ENCODE measurements at places on chromosomes 2 and 18.

DNA sequence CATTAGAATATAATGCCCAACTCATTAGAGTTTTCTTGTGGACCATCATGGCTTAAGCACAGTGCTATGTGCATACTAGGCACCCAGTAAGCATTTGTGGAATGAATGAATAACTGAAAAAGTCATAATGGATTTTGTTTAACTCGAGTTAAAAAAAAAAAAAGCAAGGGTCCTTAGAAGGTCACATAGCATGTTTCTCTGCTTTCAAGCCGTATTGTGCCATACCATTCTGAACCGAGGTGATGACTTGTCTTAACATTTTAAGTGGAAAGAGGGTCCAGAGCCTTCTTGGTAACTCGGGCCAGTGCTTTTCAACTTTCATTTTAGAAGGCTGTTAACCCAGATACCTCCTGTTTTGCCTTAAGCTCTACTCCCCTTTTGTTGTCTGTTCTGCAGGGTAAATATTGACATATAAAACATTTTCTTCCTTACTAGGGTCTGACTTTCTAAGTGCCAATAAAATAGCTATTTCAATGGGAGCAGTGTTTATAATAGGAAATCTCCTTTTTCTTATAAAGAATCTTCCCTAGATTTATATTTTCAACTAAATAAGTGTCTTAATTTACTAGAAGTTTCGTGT lies 787 bp upstream of the ADGRF3 start:
- no peak for DNase-seq

DNA sequence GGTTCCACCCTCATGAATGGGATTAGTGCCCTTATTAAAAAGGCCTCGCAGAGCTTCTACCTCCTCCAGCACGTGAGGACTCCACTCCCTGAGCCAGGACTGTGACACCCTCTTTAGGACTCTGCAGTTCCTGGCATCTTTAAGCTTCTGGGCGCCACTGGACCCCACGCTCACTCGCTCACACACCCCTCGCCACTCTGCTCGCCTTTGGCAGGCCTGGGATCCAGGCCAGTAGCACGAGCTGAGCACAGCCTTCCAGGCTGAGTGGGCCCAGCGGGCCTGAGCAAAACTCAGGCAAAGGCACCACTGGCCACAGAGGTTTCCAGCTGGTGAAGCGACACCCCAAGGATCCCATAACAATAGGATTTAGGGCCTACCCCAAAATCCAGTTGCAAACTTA lies 107.9 kb upstream of the GPC1 start:
- DNase-seq, result no peak

DNA sequence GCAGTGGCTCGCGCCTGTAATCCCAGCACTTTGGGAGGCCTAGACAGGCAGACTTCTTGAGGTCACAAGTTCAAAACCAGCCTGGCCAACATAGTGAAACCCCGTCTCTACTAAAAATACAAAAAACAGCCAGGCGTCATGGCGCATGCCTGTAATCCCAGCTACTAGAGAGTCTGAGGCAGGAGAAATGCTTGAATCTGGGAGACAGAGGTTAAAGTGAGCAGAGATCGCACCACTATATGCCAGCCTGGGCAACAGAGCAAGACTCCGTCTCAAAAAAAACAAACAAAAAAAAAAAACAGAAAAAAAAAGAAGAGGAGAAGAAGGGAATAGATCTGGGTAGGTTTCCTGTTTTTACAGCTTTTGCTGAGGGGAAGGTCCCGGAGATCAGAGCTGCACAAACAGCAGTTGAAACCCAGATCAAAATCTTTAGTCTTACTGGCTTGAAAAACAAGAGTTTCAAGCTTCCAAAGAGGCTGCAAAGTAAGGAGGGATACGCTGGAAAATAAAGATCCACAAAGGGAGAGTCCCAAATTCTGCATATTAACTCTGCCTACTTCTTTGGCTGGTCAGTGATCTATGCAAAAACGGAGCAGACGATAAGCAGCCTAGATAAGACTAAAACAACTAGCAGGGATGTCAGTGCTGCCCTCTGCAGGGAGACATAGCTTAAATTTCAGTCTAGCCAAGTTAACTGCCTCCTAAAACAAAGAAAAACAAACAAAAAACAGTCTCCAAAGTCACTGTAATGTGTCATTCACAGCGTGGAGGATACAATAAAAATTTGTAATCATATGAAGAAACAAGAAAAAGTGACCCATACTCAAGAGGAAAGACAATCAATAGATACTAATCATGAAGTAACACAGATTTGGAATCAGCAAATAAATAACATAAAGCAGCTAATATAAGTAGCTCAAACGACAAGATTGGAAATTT lies 74.1 kb downstream of the TLK1 start:
- peak; percentile 18 for DNase-seq

- DNase-seq, result no peak
These were observed 83.4 kb downstream of the MTCL1 start for GRCh38 chr18:8788503-8789429.

GRCh38 chr18:2662990-2663389 lies 7.5 kb downstream of the SMCHD1 start:
- no peak for DNase-seq

DNA sequence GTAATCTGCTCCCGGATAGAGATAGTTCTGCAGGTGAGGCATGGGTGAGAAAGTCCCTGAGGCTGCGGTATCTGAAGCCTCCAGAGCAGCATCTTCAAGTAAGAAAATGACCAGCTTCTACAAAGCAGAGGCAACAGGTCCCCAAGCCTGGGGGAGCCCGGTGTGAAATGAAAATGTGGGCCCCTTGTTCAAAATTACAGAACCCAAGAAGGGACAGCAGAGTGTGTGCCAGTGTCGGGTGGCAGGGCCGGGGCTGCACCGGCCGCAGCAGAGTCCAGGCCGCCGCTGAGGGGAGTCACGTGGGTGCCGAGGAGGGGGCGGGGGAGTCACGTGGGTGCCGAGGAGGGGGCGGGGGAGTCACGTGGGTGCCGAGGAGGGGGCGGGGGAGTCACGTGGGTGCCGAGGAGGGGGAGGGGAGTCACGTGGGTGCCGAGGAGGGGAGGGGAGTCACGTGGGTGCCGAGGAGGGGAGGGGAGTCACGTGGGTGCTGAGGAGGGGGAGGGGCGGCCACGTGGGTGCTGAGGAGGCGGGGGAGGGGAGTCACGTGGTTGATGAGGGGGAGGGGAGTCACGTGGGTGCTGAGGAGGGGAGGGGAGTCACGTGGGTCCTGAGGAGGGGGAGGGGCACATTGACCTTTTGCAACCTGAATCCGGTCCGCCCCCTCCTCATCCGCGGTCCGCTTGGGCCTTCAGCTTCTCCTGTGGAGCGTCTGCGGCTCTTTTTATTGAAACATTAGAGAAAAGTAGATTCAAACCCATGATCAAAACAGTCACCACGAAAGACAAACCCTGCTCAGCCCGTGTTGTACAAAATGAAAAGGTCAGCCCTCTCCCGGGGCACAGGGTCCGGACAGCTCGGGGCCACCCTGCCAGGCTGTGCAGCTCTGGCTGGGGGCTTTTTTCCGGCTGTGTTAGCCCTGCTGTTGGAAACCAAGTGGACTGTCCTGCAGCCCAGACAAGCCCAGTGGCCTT lies 10.4 kb downstream of the COLEC11 start:
- DNase-seq, result peak; percentile 73

DNA sequence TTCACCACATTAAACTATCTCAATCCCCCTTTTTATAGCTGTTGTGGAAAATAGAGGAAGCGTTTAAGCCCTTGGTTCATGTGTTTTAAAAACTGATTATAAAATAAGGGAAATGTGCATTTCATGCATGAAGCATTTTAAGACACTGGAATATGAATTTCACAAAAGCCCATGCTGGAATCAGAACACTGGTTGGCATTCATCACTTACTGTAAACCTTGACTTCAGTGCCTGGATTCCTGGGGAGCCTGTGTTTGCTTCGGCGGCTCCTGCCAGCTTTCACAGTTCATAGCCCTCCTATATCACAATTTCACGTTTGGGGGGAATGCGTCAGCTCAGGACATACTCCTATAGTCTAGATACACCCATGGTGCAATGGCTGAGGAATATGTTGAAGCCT lies 336.9 kb downstream of the INSIG2 start:
- no peak for DNase-seq

DNA sequence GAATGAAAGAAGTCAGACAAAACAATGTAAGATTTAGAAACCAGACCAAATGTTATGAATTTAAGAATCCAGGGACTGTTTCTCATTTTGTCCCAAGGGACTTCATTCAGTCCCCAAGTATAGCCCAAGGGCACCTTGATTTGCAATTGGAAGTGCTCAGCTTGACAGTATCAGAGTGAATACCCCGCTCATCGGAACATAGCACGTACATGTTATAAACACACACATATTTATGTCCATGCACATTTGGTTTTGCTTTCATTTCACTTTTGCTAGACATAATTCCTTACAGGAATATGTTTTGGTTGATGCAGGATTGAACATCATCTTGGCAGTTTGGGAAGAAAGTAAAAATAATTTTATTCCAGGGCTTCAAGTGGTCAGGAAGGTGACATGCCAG lies 100.2 kb downstream of the PID1 start:
- DNase-seq, result no peak

GRCh38 chr2:38073211-38074057 lies 2.5 kb downstream of the CYP1B1 start:
- DNase-seq, result no peak

GRCh38 chr2:9629222-9630116 lies 1.3 kb downstream of the YWHAQ start:
- no peak for DNase-seq

DNA sequence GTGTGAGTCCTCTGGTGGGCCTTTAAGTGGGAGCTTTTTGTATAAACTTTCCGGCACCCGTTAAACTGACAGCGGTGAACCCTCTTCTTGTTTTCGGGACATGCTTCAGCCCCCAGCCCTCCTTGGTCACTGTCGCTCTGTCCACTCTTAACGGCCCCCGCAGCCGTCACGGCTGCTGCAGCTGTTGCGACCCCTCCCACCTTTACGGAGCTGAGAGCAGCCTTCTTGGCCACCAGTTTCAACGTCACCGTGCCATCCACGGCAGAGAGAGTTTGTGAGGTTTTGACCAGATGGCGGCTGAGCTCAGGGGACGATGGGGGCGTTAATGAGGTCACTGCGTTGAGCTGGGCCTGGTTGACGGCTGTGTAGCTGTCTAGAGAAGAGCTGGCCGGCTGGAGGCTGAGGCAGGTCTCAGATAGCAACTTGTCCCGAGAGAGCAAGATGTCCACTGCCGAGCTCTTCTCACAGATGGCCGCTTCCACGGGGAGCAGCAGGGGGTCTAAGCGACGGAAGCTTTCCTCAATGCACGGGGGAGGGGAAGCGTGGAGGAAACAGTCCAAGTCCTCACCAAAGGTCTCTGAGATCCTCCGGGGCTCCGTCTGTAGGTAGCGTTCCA lies 41.9 kb downstream of the KLF7 start:
- no peak for DNase-seq

- no peak for DNase-seq
These were observed 34.5 kb downstream of the STK39 start for GRCh38 chr2:168212866-168213265.

DNA sequence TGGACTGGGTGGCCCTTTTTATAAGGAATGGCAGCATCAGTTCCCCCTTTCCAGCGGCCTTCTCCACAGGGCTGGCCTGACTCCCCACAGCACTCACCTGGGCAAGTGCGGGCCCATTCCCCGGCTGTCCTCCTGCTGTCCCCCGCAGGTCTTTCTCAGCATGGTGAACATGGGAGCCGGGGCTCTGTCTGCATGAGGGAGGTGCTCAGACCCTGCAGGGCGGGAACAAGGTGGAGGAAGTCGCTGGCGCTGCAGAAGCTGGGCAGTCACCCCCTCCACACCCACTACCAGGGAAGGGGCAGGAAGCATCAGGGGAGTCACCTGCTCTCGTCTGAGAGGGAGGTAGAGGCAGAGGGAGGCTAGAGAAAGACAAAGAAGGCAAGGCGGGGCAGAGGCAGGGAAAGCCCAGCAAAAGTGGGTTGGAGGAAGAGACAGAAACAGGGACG lies 12.2 kb downstream of the HES6 start:
- no peak for DNase-seq

- no peak for DNase-seq
These were observed 147.5 kb downstream of the METTL4 start for GRCh38 chr18:2423761-2424160.

DNA sequence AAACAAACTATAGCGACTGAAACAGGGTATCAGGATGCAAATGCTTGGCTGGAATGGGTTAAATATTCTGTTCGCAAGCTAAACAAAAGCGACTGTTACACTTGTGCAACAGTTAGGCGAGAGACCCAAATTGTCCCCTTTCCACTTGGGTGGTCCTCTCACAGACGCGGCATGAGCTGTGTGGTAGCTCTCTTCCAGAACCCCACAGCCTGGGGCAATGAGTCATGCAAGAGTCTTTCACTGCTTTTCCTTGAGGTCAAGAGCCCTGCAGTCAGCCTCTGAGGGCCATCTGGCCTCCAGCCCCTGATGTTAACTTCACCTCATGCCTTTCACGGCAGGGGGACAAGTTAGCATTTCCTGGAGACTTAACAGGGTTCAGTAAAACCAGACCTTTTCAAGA lies 25.7 kb downstream of the SULT1C4 start:
- no peak for DNase-seq

DNA sequence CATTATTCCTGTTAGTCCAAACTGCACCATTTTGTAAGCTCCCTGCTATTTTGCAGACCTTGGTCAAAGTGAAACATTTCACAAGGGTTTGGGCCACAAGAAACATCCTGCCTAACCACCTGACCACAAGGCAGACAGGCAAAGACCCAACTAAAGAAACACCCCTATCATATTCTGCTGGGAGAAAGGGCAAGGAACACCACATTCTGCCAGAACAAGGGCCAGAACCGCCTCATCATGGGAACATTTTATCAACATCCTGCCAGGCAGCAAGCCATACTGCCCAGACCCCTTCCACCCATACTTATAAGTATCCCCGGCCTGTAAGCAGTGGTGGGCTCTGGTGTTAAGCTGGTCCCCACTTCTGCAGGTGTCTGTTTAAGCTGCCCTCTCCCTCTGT lies 12.0 kb upstream of the RAB31 start:
- no peak for DNase-seq

DNA sequence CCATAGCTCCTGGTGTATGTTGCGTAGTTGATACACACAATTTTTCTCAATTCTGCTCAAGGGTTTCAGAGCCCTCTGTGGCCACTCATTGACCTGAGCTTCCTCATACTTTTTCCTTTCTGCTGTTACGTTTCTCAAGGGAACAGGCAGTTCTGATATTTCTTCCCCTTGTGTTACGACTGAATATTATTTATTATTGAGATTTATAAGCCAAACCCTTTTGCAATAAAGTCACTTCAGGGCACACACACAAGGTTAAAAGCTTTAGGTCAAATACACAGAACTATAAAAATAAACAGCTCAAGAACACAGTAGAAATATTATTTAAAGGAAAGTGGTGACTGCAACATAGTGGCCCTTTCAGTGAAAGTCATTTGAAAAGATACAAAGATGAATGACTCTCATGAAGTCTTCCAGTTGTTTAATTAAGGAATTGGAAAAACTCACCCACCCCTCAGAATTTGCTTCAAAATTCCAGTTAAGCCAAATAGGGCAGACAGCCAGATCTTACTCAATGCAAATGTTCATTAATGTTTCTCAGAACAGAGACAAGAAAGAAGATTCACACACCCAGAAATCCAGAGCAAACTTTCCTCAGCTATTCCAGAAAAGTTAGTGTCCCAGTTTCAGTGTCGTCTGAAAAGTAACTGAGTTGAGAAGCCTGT lies 179.7 kb downstream of the TRIB2 start:
- no peak for DNase-seq

GRCh38 chr2:1854729-1855547 lies 110.6 kb upstream of the PXDN start:
- no peak for DNase-seq

Data from GM10248 (cell line).